ENCODE measurements at places on chromosomes 13 and 19.
A peak's percentile ranks its signal among the peaks of the same experiment; 100 is the strongest.

DNA sequence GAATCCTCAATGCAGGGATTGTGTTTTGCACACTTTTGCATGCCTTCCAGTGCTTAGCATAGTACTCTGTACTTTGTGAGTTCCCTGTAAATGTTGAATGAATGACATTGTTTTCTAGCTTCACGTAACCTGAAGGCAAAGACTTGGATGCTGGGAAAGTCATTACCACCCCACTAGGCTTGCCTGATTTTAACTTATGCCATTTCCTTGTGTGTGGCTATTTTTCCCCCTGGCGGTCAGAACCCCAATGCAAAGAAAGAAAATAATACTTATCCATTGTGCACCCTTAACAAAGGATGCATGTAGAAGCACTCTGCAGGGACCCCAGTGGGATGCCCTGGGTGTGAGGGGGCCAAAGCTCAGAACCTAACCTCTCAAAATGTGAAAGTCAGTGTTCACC, 1.2 kb upstream of the ENOX1 start:
- DNase-seq = no peak

GRCh38 chr19:49881186-49881585, 3.7 kb downstream of the TBC1D17 start:
- no peak for DNase-seq

GRCh38 chr19:50537769-50538230, 24.1 kb upstream of the ASPDH start:
- no peak for DNase-seq

- no peak for DNase-seq
Measured at GRCh38 chr13:97892717-97893116, 60.8 kb upstream of the IPO5 start.

DNA sequence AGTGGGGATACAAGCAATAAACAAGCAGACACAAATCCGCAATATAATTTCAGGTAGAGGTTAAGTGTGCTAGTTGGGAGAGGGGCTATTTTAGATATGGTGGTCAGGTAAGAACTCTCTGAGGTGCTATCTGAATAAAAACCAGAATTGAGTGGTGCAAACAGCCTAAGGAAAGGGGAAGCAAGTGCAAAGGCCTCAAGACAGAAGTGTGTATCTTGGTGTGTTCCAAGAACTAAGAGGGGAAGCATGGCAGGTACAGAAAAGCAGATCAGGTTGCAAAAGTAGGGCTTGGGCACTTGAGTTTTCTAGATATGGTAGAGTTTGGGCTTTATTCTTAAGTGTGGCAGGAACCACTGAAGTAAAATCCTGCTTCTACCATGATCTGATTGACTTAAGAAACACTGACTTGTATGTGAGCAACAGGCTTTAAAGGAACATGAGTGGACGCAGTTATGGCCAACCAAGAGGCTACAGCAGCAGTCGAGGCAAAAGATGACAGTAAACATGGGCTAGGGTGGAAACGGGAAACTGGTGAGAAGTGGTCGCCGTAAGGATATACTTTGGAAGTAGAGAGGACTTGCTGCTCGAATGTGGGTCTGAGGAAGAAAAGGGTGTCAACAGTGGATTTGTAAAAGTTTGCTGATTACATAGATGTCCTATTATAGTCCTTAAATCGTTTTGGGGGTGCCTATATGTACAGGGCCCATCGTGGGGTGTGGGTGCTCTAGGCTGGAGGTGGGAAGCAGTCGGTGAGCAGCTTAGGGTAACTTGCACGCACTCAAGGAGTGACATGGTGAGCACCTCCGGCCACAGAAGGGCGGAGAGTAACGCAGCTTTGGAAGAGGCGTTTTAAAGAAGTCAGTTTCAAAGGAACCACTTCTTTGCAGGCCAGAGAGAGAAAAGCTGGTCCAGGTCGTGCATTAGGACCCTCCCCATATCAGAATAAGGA, 677 bp downstream of the TGDS start:
- DNase-seq = no peak

DNA sequence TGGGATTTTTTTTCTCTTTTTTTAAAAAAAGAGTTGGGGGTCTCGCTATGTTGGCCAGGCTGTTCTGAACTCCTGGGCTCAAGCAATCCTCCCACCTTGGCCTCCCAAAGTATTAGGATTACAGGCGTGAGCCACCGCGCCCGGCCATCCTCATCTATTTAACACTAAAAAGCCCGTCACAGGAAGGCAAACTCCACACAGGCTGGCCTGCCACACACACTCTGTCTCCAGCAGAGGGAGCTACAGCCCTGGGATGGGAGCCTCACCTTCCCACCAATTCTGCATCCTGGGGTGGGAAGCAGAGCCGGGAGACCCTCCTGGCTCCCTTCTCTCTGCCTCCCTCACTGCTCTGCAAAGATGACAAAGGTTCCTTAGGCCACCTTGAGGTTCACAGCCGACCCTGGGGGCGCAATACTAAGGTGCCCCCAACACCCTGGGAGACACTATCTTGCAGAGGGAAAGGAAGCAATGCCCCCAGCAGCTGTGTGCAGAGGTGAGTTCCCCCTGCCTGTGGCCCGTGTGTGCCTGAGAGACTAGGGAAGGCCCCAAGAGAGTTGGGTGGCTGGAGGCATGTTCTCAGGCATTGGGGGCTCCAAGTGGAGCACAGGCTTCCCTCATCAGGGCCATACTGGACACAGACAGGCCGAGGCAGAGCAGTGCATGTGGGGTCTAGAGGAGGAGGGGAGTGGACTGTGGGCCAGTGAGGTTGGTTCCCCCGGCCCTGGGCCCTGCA, 27.4 kb upstream of the TIMM44 start:
- no peak for DNase-seq

DNA sequence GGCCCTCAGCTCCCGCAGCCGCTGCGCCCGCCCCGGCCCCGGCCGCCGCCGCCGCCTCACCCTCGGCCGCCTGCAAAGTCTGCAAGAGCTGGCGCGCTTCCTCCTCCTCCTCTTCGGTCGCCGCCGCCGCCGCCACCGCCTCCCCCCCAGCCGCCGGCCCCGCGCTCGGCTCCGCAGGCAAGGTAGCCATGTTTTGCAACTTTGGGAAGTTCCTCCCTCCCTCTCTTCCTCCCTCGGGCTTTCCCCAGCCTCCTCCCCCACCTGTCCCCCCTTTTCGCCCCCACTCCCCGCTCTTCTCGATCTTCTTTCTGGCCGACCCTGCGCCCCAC, 433 bp downstream of the SIX5 start:
- no peak for DNase-seq

DNA sequence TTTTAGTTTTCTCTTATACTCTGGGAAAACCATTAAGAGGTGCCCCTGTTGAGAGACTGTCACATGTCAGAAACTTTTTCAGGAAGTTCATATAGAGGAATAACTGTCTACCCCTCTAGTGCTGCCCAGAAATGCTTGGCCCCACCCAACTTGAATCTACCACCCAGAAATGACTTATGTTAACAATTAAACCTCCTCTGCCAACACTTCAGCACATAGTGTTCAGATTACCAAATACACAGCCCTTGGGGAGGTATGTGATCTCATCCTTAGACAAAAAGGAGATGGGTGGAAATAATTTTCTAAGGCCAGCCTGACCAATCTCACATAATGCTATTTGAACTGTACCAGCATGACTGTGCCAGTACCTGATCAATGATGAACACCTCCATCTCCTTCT, 35.6 kb downstream of the CCDC169 start:
- DNase-seq = no peak

DNA sequence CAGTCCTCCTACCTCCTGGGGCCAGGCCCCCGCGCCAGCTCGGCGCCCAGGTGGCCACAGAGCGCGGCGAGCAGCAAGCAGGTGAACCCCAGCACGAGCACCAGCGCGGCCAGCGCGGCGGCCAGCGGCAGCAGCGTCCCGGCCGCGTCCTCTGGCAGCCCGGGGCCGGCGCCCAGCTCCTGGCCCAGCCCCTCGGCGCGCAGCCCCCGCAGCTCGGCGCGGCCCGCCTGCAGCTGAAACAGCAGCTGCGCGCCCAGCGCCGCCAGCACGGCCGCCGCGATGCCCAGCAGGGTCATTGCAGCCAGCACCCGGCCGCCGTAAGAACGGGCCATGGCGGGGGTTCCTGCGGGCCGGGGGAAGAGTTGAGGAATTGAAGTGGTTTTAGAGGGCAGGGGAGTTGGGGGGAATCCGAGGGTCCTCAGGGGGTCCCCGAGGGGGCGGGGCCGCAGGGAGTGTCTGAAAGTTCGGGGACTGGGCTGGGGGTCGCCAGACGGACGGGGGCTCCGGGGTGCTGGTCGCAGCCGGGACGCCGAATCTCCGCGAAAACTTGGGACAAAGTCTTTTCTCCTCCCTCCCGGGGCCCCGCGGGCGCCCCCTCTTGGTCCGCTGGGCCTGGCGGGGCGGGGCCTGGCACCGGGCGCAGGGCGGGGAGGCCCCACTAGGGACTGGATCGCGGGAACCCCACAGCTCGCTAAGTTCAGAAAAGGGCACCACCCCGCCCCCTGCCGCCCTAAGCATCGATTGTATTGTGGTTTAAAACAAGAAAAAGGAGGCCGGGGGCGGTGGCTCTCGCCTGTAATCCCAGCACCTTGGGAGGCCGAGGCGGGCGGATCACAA, at the start of gene TMEM221:
TSS of gene TMEM221 (minus strand) at position 538 of the 837 bp plus-strand sequence. CDS start at position 332, 206 bp downstream.
- peak; percentile 20 for DNase-seq

- DNase-seq = no peak
Measured at GRCh38 chr13:80116107-80116506, 224.8 kb downstream of the SPRY2 start.

- no peak for DNase-seq
Measured at GRCh38 chr19:24101459-24102115, 14.6 kb downstream of the ZNF254 start.

GRCh38 chr13:113090415-113090770, 15.2 kb upstream of the F7 start:
- no peak for DNase-seq

DNA sequence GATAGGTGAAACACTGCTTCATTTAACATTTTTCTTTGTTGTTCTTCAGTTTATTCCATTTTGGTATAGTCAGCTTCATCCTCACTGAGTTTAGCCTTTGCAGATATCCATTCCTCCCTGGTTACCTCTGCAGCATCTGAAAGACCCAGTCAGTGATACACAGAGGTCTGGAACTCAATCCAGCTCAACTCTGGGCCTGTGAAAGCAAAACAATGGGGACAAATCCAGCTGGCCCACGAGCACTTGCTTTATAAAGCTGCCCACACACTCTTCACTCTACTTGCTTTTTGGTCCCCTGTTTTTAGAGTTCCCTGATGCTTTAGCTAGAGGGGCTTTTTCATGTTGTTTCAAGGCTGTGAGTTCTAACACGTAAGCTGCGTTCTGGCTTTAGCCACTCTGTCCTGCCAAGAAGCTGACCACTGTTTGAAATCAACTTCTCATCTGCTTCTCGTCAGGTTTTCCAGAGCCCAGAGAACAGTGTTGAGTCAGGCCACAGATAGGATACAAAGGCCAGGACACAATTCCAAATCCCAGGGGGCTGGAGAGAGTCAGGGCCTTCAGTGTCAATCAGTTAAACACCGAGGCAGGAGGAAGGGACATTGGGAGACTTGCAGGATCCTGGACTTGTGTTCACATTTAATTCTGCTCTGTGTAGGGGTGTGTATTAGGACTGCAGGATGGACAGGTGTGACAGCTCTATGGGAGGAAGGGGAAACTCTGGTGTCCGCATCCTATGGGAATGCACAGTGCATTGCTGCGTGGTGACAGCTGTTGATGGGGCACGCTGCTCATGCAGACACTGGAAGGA, 83.5 kb upstream of the RNF113B start:
- no peak for DNase-seq

GRCh38 chr13:48950501-48950875, 25.2 kb upstream of the FNDC3A start:
- DNase-seq = no peak

- no peak for DNase-seq
Measured at GRCh38 chr19:50312967-50313811, 16.0 kb downstream of the KCNC3 start.

GRCh38 chr19:41395355-41395754, 1.8 kb downstream of the EXOSC5 start:
- DNase-seq = no peak

- no peak for DNase-seq
Measured at GRCh38 chr19:41357746-41358145, 4.0 kb upstream of the TGFB1 start.

- no peak for DNase-seq
Measured at GRCh38 chr13:93709506-93710244, 483.1 kb downstream of the GPC6 start.

- no peak for DNase-seq
Measured at GRCh38 chr13:32647926-32648325, 61.7 kb downstream of the PDS5B start.

GRCh38 chr13:29583073-29583785, 12.3 kb downstream of the SLC7A1 start:
- no peak for DNase-seq

- DNase-seq = no peak
Measured at GRCh38 chr19:42271045-42271419, 2.0 kb downstream of the CIC start.

Measured in stimulated activated CD8-positive, alpha-beta memory T cell treated with anti-CD3 and anti-CD28 coated beads, Interleukin-4, amount 100 ng/mL, for 4 hours (primary cell).